Suppressor macrophage (primary cell): ENCODE measurements at places on chromosomes 11 and 22.

- peak; percentile 42 for DNase-seq
Observed at GRCh38 chr11:94638301-94638901, 71.2 kb downstream of the PIWIL4 start.

DNA sequence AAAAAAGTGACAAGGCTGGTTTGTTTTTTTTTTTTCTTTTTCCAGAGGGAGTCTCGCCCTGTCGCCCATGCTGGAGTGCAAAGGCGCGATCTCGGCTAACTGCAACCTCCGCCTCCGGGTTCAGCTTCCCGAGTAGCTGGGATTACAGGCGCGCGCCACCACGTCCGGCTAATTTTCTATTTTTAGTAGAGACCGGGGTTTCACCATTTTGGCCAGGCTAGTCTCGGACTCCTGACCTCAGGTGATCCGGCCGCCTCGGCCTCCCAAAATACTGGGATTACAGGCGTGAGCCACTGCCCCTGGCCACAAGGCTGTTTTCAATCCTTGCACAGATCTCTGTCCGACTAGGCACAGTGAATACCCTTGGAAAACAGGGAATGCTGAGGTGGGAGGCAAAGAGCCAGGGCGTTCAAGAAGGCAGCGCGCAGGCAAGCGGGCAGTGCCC, 566 bp downstream of the ATP6V1E1 start:
- DNase-seq, result peak; percentile 33

DNA sequence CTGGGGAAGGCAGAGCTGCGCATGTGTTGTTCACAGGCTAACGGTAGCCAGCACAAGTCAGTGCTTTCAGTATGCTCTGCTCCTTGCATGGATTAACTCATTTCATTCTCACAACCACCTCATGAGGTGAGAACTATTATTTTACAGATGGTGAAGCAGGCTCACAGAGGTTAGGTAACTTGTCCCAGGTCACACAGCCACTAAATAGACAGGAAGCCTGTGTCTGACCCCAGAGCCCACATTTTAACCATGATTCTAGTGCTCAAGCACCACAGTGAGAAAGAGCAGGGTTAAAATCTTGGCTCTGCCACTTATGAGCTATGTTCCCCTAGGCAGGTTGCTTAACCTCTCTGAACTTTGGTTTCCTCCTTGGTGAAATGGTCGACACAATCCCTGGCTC, 6.2 kb upstream of the SNX15 start:
- DNase-seq, result no peak

DNA sequence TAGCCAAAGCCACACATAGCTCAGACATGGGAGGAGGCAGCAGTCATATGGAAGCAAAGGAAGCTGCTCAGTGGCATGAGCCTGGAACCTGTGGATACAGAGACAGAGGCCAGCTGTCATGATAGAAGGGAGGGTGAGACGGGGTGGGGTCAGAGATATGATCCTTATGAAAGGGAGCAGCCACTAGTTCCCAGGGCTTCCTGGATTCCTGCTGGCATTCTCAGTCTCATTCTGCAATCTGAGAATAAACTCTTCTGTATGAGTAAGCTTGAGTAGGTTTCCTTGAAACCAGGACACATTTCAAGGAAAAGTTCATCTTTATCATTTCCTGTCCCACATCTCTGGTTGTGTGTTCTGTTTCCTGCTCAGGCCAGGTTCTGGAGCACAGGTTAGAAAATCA, 220.2 kb upstream of the SNX19 start:
- DNase-seq, result no peak

- DNase-seq, result no peak
Observed at GRCh38 chr22:19461506-19461905, 14.0 kb upstream of the C22orf39 start.
